Activated CD4-positive, alpha-beta T cell treated with anti-CD3 and anti-CD28 coated beads, Interleukin-2, amount 10 ng/mL, durations not matched to agents 24 days and 14 days (primary cell): ENCODE measurements at places on chromosomes 5 and 9.

GRCh38 chr9:109791747-109792146, 11.7 kb downstream of the PALM2AKAP2 start:
- no peak for DNase-seq

DNA sequence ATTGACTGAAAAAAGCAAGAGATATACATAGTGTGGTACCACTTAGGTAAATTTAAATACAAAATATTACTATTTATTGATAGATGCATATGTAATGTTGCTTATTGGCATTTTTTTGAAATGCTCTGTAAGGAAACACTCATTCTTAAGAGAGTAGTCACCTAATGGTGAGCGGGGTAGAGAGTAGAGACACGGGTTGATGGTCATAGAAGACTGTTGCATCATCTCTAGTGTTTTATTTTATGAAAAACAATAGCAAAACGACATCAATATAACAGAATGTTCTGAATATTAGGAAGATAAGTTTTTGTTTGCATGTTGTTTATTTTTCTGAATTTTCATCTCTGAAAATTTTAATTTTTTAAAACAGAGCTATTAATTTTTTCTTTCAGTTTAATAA, 4.0 kb downstream of the SRP19 start:
- no peak for DNase-seq

- DNase-seq, result no peak
These were observed 164.8 kb downstream of the ZSWIM6 start for GRCh38 chr5:61496860-61497259.

DNA sequence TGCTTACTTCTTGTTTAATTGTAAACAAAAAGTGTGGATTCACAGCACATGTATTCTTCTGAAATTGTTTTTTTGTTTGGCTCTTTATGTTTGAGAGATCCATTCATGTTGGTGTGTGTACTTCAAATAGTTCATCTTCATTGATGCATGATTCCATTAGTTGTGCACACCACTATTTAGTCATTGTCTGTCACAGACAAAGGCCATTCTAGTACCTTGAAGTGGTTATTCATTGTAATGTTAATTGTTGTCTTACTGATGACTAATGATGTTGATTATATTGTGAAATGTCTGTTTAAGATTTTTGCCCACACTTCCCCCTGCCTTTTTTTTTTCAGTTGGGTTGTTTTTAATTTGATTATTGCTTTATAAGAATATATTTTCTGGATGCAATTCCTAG, 391.3 kb downstream of the DIRAS2 start:
- DNase-seq, result no peak

- no peak for DNase-seq
These were observed 9.0 kb downstream of the FOXB2 start for GRCh38 chr9:77028478-77028877.

- DNase-seq, result no peak
These were observed 3.4 kb upstream of the F12 start for GRCh38 chr5:177412603-177413233.

DNA sequence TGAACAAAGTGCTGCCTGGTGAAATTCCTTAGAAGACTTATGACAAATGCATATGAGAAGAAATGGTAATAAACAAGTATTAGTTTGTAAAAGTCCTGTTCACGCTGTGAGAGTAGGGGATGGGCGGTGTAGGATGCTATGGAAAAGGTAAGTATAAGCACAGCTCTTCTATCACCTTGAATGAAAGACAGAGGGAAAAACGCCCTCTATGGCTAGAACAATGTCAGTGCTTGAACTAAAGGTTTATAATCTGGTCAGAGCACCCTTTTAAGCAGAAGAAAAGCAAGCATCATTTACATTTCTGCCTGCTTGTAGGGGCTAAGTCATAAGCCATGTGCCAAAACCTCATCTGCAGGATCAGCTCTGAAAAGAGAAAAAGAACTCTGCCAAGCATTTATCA, 115.2 kb downstream of the LHFPL2 start:
- no peak for DNase-seq

DNA sequence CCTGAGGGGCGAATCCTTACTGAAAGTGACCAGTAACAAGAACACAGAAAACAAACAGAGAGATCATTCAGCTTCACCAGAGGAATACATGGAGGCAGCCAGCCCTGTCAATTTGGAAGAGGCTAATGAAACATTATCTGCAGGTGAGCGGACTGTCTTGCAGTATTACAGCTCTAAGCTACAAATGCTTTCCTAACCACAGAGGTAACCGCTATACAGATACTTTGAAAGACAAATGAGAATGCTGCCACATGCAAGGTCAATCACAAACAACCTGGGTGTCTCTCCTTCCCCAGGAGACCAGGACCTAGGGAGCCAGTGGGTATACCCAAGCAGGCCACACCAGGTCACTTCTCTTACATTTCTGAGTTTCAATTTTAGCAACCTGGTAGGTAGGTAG, 30.2 kb downstream of the EFNA5 start:
- DNase-seq, result no peak

DNA sequence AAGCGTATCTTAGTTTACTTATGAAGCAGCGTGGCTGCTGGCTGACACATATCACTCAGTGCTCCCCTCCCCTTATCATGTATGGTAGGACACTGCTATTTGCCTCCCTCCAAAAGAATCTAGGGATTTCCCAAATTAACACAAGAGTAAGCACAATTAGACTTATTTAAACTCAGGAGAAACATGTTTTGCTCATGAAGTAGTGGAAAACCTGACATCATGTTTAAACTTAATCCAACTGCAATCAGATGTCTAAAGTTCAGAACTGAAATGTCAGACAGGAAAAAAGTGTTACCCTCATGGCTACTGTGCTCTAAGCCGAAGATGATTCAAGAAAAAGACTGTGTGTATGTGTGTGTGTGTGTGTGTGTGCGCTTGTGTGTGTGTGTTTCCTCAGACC, 324.1 kb upstream of the TNC start:
- DNase-seq, result no peak

GRCh38 chr9:5864446-5864845, 26.2 kb upstream of the MLANA start:
- no peak for DNase-seq
